ENCODE measurements at places on chromosomes 11 and 22.

DNA sequence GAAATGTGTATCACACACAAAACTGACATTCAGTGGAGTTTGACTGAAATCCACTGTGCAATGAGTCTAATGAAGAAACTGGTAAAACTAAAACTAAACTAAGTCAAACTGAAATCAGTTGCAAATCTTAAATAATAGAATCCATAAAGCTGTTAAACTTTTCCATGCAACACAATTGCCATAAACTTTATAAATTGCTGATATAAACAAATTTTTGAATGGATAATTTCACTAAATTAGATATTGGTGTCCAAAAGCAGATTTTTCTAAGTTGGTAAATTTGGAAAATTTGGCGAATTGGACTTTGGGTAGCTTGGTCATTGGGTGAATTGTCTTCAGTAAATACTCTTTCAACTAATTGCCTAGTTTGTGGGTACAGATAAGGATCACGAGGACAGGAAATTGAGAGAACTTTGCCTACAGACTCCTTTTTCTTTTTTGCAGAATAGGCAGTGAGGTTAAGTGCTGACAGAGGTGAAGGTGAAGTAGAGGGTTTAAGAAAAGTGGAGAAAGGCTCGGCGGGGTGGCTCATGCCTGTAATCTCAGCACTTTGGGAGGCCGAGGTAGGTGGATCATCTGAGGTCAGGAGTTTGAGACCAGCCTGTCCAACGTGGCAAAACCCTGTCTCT lies 12.8 kb downstream of the MRPL17 start:
- DNase-seq = no peak

- no peak for DNase-seq
Measured at GRCh38 chr11:9905501-9905951, 241.6 kb downstream of the SWAP70 start.

- DNase-seq = no peak
Measured at GRCh38 chr11:130535520-130535919, 87.1 kb downstream of the ADAMTS15 start.

- peak; percentile 29 for DNase-seq
Measured at GRCh38 chr11:17594686-17595192, 47.7 kb downstream of the OTOG start.

DNA sequence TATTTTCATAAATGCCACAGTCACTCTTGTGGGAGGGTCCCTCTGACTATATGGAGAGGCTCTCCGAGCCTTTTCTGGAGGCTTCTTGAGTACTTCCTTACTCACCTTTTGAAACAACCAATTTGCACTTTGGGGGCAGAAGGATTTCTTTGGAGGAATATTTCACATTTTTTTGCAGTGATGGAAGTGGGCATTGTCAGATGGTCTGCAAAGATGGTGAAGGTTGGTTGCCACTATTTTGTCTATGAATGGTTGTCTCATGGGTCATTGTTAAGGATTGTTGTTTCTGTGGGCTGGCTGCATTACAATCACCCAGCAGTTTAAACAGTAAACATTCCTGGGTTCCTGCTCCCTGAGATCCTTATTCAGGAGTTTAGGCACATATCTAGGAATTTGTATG lies 388.2 kb downstream of the TMEM135 start:
- DNase-seq = no peak

- DNase-seq = no peak
Measured at GRCh38 chr11:44942029-44942955, 8.4 kb downstream of the TP53I11 start.

Data from right forelimb (tissue), 1 donor.